ENCODE measurements at places on chromosomes 12 and 14.

- DNase-seq = no peak
These were observed 112.6 kb downstream of the KCNK10 start for GRCh38 chr14:88210426-88210825.

GRCh38 chr12:56377310-56377988 lies 14.8 kb upstream of the APOF start:
- DNase-seq = no peak

DNA sequence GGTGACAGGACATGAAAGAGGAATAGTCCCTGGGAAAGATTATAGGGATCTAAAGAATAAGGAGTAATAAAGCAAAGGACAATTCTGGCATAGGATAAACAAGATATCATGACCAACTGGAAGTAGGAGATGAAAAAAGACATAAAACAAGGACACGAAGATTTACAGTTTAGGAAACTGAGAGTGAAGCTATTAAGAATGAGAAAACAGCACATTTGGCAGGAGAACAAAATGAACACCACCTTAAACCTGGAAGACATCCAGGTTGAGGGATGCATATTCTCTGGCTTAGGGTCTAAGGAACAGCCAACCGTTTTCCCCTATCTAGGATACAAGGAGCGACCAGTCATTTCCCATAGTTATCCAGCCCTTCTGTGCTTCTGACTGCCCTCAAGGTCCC lies 1.9 kb downstream of the TRIP11 start:
- DNase-seq = no peak

GRCh38 chr12:130806574-130806973 lies 32.5 kb downstream of the STX2 start:
- DNase-seq = no peak

DNA sequence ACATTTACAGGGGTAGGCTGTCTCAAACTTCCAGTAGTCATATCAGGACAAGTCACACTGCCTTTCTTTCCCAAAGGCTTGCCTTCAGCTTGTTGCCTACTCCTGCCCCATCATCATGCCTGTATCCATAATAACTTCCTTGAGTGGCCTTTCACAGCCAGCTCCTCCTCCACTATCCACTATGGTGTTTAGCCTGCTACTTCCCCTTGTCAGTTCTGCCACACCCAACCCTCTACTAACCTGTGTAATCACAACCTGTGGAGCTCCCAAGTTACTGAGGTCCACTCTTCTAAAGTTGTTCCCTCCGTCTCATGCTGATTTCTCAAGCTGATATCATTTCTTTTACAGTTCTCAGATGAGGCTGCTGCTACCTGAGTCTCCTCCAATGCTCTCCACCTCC lies 159.9 kb downstream of the BMP4 start:
- no peak for DNase-seq

GRCh38 chr12:52336641-52337040 lies 15.4 kb upstream of the KRT83 start:
- no peak for DNase-seq

DNA sequence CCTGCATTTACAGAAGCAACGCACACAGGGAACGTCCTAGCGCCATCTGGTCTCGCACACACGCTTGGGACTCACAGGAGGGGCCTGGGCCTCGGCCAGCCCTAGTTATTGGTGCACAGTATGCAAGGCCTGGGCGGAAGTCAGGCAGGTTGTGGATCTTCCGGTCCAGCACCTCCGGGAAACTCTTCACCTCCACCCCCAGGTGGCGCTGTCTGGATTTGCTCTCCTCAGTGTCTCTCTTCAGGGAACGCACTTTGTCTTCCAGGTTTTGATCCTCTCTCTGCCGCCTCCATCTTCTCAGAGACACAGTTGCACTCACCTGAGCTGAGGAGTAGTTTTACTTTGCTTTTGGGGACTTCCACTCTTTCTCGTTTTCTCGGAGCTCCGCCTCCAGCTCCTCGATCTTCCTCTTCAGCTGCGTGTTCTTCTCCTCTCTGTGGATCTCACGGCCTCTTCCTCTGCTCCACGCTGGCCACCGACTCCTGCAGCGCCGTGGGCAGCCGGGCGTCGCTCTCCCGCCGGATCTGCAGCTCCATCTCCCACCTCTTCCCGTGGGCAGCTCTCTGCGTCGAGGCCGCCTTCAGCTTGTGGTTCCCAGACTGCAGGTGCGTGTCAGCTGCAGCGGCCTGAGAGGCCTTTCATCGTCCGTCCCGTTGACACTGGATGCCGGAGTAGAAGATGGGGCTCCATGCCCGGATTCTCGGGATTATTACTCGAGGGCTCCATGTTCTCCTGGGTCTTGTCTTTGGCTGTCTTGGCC lies 933.8 kb downstream of the TMEM121 start:
- DNase-seq = no peak

- DNase-seq = no peak
These were observed 32.2 kb downstream of the SH2B3 start for GRCh38 chr12:111437816-111438454.

GRCh38 chr12:106580671-106581508 lies 1.9 kb upstream of the RFX4 start:
- no peak for DNase-seq

DNA sequence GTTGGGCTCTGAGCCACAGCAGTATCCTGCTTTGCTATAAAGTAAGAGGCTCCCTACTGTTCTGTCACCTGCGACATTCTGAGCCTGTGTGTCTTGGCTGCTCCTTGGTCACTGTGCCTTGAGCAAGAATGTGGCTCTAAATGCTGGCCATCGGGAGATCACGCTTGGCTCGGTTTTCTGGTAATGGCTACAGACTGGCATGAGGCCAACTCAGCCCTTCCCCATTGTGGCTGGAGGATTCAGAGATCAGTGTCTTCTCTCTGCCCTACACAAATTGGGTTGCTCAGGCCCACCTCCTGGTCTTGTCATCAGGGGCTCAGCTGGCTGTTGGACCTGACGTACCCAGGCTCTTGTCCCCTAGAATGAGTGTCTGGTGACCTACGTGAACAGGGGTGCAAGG lies 94.5 kb downstream of the PLXNC1 start:
- no peak for DNase-seq

GRCh38 chr14:34051966-34052657 lies 101.2 kb upstream of the EGLN3 start:
- DNase-seq = no peak

- no peak for DNase-seq
These were observed 49.2 kb upstream of the SLC38A1 start for GRCh38 chr12:46318037-46318436.

DNA sequence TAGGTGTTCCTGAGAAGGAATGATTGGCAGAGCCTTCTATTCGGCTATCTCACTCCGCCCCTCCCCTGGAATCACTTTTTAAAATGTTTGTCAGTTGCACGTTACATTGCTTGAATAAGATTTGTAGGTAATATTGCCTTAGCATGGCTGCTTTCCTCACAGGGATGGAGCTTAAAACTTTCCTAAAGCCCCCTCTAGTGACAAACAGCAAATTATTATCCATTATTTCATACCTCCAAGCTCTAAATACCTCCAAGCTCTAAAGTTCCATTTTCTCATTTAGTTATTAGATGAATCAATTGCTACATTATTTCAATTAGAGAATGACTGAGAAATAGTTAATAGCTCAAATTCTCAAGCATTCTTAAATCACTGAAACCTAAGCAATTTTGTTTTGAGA lies 5.1 kb upstream of the SPATA7 start:
- peak; percentile 12 for DNase-seq

DNA sequence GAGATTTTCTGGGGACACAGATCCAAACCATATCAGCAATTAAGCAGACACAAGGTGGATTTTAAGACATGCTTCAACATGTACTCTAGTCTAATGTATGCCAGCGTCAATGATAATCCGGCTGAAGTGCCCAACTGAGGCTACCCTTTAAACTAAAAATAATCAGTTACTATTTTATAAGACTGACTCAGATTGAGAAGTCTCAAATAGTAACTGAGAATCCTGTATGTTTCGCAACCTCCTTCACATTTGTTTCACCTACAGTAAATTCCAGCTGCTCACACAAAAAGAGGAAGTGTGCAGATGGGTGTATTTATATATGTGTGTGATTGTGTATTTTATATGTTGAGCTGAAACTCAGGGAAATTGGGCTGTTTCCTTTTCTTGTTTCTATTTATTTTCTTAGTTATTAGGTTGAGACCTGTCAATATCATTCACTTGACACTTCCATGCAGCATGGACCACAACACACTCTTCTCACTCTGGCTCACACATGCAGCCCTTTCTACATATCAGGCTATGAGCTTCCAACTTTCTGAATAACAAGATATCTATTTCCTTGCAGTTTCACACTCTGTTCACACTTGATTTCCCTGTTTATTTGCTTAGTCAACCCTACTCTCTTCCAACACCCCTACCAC lies 1224.9 kb upstream of the TMEM132C start:
- no peak for DNase-seq

- peak; percentile 39 for DNase-seq
These were observed 212.2 kb downstream of the KIF26A start for GRCh38 chr14:104350463-104351185.

GRCh38 chr14:68704736-68705720 lies 87.8 kb downstream of the ZFP36L1 start:
- no peak for DNase-seq

- no peak for DNase-seq
These were observed 83.0 kb downstream of the LRRC9 start for GRCh38 chr14:60002819-60003492.

GRCh38 chr12:65656891-65657351 lies 167.4 kb upstream of the HMGA2 start:
- DNase-seq = no peak

DNA sequence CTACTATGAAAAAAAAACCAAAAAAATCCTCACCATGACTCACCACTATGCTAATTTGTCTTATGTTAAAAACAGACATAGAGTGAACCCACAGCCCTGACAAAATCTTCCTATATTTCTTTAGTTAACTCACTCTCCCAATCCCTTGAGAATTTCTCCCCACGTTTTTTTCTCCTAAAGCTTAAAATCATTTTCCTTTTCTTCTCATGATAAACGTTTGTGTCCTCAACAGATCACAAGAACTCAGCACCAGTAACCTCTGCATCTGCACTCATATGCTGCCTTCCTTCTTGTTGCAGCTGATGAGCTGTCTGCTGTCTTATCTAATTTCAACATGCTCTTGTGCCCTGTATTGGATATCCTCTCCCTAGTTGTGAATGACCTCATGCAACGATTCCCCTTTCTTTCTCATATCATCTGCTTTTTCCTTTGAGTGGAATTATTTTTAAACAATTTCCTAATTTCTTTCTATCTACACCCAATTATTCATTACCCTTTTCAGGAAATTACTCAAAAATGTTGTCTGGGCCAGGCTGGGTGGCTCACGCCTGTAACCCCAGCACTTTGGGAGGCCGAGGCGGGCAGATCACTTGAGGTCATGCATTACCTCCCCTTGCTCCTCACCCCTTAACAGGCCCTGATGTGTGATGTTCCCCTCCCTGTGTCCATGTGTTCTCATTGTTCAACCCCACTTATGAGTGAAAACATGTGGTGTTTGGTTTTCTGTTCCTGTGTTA lies 427.5 kb upstream of the MGAT4C start:
- no peak for DNase-seq

GRCh38 chr14:60313093-60313492 lies 64.1 kb downstream of the PPM1A start:
- no peak for DNase-seq

DNA sequence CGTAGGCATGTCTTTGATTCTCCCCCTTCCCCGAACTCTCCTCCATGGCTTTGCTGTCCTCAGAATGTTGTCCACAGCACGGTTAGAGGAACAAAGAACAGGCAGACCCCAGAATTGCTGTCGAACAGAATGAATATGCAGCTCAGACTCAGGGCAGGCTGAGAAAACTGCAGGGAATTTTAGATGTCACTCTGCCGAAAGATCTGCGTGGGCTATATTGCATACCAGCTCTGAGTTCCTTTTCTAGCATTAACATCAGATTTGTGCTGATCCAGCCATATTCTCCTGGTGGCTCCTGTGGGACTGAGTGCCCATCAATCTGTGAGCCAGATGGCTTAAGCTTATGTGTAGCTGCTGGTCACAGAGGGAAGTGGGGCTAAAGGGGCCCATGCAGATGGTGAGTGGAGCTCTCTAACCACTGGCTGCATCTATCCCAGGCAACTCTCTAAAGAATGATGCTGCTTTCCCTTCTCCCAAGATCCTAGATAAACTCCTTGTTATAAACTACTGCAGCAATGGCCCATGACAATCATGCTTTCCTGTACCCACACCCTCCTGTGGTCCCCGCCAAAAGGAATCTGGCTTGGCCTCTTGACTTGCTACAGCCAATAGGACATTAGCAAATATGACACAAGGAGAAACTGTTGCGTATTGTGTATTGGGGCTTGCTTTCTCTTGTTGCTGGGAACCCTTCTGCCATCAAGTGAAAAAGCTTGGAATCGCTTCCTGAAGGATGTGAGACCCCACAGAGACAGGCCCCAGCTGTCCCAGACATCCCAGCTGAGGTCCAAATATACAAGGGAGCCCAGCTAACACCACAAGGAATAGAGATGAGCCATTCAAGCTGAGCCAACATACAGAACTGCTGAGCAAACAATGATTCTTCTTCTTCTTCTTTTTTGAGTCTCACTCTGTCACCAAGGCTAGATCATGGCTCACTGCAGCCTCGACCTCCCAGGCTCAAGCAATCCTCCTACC lies 101.3 kb downstream of the FOXN3 start:
- no peak for DNase-seq

DNA sequence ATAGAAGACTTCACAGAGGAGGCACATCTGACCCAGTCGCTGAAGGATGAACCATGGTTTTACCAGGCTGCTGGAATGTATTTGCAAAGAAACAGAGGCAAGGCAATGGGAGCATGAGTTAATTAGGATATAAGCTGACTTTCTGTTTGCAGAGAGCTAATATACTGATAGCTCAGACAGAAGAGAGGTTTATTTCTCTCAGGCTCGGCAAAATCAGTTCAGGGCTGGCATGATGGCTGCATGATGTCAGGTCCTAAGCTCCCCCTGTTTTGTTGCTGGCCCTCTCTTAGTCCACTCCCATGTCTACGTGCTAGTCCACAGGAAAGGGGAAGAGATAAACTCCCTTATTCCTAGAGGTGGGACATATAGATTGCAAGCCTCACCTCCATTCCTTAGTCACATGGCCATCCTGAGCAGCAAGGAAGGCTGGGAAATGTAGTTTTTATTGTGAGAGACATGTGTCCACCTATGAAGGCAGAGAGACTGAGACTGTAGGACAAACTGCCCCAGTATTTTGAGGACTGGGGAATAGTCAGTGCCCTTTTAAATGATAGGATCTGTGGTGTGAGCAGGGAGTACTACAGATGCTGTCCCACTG lies 224.5 kb downstream of the VRK1 start:
- DNase-seq = no peak

GRCh38 chr12:29510591-29511185 lies 13.2 kb upstream of the OVCH1 start:
- no peak for DNase-seq

- DNase-seq = no peak
These were observed 55.3 kb downstream of the CLMN start for GRCh38 chr14:95264271-95264973.
